ENCODE measurements at places on chromosomes 13 and 19. TPM values are rescaled to one million over a fixed set of nuclear protein-coding genes. Genes with fewer than 3 reads are reported as not detected.

KCNRG gene
- 1.6 TPM for total RNA-seq

HSPH1 gene
- 31.7 TPM for total RNA-seq

KISS1R gene
- not detected for total RNA-seq

CLIP3 gene
- total RNA-seq: 10.7 TPM

IPO5 gene
- total RNA-seq: 58.2 TPM

OR7A5 gene
- total RNA-seq: not detected

AKAP8 gene
- total RNA-seq: 17.9 TPM

UBE2L5 gene
- total RNA-seq: 1.1 TPM

Measured in right atrium auricular region (tissue), 2 donors.